ENCODE measurements at places on chromosomes 1 and 21.

DNA sequence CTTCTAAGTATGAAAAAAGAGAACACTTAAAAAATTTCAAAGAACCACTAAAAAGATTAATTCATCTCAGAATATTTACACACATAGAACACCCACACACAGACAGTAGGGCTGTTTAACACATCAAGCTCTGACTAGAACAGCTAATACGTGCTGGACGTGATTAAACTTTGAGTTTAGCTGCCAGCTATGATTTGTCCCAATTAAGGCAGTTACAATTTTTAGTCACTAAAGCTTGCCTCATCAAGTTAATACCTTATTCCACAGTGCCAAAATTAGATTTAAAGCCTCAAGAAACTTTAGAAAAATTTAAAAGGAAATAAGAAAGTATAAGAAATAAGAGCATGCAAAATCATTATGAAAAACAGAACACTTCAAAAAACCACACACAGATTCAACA, 18.9 kb downstream of the SLC16A1 start:
- DNase-seq: no peak

DNA sequence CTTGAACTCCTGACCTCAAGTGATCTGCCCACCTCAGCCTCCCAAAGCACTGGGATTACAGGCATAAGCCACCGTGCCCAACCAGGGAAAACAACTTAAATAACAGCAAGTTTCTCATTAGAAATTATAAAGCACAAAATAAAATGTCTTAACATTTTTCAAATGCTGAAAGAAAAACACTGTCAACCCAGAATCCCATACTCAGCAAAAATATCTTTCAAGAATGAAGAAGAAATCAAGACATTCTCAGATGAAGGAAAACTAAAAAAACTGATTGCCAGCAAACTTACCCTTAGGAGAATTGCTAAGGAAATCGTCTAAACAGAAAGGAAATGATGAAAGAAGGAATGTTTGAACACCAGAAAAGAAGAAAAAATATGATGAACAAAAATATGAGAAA, 191.1 kb upstream of the NR5A2 start:
- DNase-seq: no peak

GRCh38 chr1:188463919-188464318, 1635.2 kb downstream of the PLA2G4A start:
- no peak for DNase-seq

DNA sequence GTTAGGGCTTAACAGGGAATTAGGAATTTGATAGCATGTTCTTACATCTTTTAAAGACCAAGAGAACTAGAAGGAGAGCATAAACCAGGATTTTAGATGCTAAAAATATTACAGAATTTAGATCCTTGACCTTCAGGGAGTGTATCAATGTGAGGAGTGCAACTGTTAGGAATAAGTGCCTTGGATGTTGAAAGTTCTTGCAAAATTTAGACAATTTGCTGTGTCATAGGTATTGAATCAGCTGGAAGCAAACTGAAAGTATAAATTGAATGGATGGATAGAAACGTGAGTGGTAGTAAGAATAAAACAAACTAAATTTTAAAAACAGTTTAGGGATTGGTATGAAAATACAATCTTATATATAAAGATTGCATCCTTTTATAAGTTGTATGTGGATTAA, 27.7 kb downstream of the PPP1R12B start:
- DNase-seq: no peak

Measured in hypothalamus (tissue), 51 donors.